ENCODE measurements at places on chromosomes 2 and 18.

- DNase-seq = peak; percentile 94
These were observed 139.0 kb downstream of the DDX1 start for GRCh38 chr2:15730545-15731212.

GRCh38 chr2:221381928-221382488 lies 190.1 kb downstream of the EPHA4 start:
- DNase-seq = no peak

- DNase-seq = no peak
These were observed 137.0 kb downstream of the MEIS1 start for GRCh38 chr2:66571918-66572317.

DNA sequence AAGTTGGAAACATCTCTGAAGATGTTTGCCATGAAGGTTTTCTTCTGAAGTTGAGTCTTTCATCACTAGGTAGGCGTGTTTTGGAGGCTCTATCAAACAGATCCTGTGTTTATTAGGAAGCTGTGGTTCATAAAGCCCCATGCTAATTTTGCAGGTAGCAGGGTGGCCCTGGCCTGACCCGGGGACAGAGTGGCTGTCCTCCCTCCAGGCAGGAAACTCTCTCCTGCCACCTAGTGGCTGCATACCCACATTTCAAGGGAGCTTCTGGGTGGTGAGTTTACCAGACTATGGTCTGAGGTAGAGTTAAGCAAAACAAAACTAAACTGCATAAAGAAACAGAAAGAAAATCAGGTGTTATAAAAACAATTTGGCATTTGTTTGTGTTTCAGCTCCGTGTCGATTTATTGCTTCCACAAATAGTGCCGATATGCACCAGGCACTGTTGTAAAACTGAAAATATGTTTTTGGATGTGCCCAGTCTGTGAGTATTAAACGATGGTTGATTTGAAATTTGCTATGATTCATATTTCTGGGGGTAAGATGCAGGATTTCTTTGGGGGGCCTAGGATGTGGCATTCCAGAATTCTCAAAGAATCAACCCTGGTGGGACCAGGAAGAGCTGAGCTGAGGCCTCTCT lies 26.0 kb upstream of the IL37 start:
- DNase-seq = peak; percentile 48

DNA sequence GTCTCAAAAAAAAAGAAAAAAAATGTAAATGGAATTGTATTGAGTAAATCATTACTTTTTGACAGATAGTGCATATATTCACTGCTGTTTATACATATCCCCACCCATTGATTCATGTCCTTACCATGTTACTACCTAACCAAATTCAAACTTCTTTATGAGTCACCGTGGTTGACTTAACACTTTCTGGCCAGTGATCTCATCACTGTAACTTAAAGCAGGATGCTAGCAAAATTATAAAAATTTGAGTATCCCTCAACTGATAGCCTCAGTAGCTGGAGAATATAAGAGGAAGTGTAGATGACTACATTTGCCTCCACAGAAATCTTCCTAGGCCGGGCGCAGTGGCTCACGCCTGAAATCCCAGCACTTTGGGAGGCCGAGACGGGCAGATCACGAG lies 13.4 kb downstream of the CNOT9 start:
- DNase-seq = no peak

DNA sequence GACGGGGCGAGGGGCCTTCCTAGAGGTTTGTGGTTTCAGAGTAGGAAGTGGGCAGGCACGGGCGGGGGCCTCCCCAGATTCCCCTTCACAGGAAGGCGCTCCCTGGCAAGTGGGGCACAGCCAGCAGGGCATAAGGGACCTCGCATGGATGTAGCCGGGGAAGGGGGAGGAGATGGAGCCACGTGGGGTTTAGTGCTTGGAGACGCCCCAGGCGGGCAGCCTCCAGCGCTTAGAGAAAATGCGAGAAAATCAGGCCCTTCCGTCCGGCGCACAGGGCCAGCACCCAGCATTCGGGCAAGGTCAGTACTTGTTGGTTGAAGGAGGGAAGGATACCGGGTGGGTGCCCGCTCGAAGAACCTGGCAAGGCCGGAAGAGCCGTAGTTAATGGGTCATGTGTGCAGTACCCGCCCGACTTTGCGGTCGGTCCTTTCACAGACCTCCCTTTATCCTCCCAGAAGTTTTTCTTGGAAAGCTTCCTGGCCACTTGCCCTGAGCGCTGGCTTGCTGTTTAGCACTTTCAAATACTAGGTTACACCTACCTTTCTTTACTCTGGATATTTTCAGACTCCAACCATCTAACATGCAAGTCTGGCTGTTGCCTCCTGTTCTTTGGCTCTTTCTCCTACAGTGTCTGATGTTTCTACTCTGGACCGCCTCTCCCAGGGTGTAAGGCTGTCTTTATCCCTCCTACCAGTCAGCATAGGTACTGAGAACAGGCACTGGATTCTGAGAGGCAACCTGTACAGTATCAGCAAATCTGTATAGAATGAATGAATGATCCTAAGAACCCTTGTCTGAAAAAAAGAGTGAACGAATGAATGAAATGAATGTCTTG lies 78.1 kb downstream of the CIB4 start:
- peak; percentile 37 for DNase-seq

DNA sequence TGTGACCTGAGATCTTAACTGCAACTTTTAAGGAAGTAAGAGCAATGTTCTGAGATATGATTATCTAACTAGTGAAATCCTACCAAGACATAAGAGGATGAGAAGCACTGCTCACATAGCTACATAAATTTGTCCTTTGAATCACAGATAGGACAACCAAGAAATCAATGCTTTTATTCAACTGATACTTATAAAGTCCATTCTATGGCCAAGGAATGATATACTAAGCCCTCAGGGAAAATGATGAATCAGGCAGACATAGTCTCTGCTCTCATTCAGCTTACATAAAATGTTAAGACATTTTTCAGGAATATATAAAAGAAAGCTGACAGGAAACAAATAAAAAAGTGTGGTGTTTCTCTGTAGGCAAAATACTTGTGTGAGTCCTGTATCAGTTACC lies 39.1 kb downstream of the PGAP1 start:
- no peak for DNase-seq

GRCh38 chr2:112255875-112256274 lies 1.0 kb upstream of the ZC3H8 start:
- no peak for DNase-seq

- DNase-seq = no peak
These were observed 134.6 kb downstream of the MAP4K4 start for GRCh38 chr2:101832114-101832513.

DNA sequence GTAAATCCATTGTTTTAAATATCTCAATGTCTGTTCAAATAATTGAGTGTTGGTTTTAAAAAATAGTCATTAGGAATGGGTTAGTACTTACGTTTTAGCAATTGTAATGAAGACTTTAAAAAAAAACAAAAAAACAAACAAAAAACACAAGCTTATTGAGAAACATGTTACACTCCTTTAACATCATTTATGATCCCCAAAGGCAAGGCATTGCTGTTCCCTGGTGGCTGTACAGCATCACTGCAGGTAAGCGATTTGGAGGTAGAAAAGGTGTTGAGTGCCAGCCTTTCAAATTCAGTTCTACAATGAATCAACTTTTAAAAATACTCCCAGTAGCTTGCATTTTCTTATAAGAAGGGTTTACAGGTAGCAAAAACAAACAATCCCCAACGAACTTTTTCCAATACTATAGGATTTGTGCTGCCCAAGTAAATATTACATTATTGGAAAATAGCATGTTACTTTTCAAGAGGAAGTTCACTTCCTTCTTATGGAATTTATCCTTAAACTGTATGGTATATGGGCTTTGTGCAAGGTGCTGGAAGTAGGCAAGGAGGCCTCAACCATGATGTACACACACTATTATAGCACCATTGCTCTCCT lies 27.5 kb downstream of the CNRIP1 start:
- no peak for DNase-seq

DNA sequence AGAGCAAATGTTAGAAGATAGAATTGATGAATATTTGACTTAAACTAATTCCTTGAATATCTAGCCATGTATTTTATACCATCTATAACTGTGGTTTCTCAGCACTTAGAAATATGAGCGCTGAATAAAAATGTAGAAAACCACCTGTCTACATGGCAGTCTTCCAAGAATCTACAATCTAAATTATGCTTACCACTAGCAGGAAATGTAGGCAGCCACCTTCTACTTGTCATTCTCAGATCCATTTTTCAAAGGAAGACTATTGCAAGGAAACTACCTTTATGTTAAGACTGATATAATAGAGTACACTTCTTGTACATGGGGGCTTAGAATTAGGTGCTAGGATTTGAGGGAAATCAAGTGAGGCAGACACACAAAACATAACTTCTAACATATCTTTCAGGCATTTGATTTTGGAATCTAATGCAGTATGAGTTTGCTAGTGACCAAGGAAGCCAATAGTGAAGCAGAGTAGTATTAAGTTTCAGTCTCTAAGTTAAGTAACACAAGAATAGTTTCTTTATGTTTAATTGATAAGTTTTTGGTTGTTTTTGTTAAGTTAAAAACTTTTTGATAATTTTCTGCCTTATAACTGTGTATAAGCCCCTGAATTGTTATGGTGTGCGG lies 175.9 kb upstream of the ITGA4 start:
- no peak for DNase-seq

DNA sequence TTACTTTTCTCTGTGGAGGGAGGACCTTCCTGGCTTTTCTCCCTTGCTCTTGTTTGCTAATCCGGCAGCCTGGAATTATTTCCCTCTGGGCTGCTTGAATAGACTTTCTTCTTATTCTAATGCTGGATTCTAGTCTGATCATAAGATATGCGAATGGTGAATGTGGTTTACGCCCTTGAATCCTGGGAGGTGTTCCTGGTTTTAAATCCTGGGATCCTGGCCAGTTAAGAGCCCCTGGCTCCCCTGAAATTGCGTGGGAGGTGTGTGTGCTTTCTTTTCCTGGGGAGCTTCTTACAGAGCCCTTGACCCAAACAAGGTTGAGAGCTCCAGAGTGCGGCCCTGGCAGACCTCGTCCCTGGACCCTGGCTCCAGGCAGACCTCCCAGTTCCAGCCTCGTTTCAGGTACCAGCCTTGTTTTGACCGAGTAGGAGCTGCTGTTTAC lies 2.8 kb downstream of the SH3BP4 start:
- no peak for DNase-seq

DNA sequence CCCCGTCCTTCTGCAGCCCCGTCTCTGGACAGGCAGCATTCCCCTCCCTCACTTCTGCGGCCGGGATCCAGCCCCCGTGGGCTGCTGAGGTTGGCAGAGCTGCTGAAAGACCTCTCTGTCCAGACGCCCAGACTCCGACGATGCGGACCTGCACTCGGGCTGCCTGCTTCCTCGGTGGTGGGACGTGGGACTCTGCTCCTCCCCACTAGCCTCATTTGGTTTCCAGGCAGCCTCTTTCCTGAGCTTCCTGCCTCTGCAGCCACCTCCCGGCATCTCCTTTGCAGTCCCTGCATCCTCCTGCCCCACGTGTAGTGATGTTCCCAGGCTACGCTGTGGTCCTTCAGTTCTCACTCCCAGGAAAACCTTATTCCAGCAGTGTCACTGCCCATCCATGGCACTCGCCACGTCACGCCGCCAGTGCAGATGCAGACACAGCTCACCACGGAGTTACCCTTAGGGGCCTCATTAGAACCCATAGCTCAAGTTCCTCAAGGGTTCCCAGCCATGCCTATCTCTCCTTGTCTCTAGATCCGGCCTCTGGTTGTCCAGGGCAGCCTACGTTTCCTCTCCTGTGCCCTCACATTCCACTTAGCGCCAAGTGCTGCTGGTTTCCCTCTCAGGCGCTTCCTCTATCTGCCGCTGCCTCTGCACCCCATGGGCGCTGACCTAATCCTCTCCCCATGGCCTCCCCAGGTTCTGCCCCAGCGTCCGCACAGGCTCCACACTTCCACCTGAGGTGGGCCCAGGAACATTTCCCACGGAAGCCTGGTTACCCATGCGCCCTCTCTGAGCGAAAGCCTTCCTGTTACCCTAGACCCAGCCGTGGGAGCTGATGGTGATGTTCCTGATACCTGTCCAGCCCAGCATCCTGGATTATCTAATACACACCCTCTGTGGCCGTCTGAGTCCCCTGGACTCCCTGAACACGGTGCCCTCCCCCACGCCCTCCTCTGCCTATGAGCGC lies 318.3 kb upstream of the MYT1L start:
- DNase-seq = no peak

- DNase-seq = no peak
These were observed 38.9 kb downstream of the FASTKD2 start for GRCh38 chr2:206804326-206804725.

- DNase-seq = peak; percentile 30
These were observed 3.4 kb downstream of the NAGK start for GRCh38 chr2:71071681-71072398.

DNA sequence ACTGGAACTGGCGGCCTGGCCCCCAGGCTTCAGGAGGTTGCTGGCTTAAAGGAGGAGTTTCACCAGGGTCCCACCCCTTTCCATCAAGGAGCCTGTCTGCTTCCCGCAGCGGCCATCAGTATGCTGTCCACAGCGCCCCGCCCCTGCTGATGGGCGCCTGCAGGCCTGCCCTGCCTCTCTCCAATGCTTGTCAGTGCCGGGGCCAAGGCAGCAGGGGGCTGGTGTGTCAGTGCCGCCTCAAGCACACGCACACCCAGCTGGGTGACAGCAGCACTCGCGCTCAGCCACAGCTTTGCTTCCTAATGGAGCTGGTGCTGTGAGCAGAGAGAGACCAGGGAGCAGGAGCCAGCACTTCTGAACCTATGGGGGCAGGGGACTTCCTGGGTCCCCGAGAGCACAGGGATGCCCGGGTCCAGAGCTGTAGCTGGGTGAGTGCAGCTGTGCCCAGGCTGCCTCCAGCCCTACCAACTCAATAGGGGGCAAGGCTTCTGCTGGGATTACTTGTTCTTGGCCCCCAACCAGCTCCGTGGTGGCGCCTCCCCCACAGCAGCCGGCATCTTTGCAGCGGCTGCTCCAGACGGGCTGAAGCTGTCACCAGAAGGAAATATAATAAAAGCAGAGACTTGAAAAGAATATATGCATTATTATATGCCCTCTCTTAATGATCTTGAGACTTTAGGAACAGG lies 377.2 kb upstream of the LRATD1 start:
- DNase-seq = no peak

DNA sequence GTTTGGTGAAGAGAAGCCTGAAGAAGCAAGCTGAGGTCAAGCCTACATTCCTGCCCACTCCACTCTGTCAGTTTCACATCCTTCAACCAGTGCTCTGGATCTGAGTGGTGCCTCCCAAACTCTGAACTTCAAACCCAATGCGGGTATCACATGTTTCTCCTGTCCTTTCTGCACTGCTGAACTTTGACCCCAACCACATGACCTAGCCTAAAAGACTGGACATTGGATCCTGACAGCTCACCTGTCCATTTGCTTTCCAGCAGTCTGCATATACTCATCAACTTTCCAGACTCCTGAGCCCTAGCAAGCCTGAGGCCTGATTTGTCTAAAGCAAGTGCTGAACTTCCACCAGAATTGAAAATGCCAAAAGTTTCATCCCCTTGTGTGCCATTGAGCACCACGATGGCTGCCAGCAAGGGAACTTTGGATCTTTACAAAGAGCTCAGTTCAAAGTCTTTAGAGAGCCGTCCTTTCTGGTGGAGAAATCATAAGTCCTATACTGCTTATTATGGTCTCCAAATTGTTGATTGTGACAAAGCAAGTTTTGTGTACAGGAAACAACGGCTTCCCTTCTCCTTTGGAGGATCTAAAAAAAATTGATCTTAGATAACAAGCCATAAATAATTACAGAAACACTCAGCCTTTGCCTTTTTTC lies 37.6 kb upstream of the ITGA6 start:
- no peak for DNase-seq

Measured in mucosa of gallbladder (tissue), 1 donor.